ENCODE measurements at places on chromosomes 6 and 20.

GRCh38 chr6:14921878-14922671, 323.8 kb upstream of the JARID2 start:
- DNase-seq: no peak

- DNase-seq: no peak
These were observed 43.5 kb downstream of the PERP start for GRCh38 chr6:138063726-138064125.

DNA sequence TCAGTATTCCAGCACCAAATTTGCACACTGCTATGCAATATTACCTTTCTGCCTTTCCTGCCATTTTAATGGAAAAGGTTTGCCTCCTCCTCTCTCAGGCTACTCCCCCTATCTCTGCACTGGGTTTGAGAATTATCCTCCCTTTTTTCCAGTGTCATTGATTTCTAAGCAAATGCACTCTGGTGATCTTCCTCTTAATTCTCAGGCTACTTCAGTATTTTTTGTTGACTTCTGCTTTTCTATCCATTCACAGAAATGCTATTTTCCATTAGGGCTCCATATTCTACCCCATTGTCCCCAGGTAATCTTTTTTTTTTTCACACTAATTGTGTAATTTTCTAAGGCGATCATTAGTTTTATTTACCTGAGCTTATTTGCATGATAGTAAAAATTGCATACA, 144.0 kb downstream of the GJA1 start:
- no peak for DNase-seq

GRCh38 chr20:9082741-9083140, 13.9 kb downstream of the PLCB4 start:
- DNase-seq: no peak
